ENCODE measurements at places on chromosomes 11 and 22.

DNA sequence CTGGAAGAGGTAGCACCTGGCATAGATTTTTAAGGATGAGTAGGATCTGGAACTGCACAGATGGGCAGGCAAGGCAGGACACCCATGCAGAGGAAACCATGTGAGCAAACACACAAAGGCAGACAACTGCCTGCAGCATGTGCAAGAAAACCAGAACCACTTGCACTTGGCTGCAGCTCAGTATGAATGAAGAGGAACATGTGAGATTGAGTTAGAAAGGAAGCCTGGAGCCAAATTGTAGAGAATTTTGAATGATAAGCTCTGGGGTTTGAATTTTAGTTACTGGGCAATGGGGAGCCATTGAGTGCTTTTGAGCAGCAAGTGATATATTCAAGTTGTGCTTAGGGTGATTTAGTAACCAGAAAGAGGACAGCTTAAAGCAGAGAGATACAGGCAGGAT is 583.4 kb downstream of the SOX6 start:
- no peak for DNase-seq

DNA sequence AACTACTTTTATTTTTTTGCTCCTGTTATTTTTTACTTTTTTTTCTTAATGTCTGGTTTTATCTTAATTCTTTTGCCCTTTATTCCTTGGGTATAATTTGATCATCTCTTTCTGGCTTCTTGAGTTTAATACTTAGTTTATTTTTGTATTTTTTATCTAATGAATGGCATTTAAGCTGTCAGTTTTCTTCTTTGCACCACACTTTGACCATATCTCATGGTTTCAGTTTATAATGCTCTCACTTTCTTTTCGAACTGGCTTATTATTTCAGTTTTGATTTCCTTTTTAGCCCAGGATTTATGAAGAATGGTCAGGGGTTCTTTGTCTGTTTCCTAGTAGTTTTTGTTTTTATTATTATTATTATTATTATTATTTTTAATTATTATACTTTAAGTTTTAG is 48.3 kb downstream of the QSER1 start:
- no peak for DNase-seq

DNA sequence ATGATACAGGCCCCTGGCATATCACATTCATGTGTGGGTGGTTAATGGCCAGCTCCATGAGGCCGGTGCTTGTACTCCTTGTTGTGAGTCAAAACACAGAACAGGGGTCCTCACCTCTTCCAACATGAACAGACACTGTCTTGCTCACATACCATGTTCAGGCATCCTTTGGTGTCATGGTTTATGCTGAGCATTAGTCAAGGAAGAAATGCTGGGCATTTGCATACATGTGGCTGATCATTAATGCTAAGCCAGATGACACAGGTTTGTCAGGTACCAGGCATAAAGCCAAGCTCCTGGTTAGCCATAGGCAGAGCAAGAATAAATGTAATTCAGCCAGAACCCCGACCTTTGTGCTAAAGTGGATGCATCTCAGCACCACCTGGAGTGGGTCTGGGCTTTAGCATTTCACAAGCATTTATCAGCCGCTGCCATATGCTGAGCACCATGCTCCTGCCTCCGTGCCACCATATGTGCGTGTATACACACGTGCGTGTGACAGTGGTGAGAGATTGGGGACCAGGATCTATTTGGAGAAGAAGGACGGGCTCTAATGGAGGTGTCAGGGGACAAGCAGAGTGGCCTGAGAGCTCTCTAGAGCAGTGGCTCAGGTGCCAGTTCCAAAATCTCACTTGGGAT is 55.0 kb downstream of the MICAL2 start:
- DNase-seq = no peak

DNA sequence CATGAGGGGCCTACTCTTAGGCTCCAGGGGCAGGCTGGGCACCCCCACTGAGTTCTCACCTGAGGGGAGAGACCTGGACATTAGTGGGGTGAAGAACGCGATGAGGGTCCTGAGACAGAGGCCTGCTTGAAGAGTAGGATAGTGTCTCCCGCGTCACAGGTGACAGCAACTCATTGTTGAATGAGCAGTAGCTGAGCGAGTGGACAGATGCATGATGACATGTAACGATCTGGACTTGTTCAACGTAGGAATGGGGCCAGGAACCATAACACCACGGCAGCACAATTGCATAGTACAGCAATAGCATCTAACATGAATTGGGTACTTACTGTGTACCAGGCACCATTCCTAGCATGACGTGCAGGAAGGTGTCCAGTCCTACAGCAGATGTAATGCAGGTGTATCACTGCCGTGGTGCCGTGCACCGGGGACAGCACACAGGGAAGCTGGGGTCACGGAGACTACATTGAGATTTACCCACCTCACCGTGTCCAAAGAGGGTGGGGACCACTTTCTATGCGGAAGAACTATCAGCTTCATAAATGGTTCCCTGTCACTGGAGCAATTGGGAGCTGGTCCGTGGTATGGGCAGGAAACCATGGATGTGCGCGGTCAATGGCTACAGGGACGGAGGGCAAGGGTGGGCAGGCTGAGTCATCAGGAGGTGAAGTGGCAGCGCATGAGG is 1019.1 kb downstream of the TBC1D22A start:
- no peak for DNase-seq

- no peak for DNase-seq
Measured at GRCh38 chr11:13046637-13047570, 37.8 kb downstream of the RASSF10 start.

- DNase-seq = no peak
Measured at GRCh38 chr11:133991101-133991500, 34.3 kb upstream of the IGSF9B start.

DNA sequence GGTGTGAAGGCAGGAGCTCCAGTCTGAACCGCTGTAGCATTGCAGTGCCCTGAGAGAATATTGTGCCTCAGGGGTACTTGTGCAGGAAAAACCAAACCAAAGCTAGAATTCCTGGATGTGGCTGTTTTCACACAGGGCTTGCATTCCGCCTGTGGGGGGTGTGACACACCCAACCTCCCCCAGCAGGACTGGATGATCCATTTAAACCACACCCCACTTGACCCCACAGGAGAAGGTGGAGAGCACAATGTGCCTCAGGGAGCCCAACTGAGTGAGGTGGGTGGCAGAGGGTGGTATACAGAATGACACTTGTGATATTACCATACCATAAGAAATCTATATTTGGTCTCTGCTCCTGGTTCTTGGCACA is 66.9 kb upstream of the SLC22A12 start:
- DNase-seq = no peak

DNA sequence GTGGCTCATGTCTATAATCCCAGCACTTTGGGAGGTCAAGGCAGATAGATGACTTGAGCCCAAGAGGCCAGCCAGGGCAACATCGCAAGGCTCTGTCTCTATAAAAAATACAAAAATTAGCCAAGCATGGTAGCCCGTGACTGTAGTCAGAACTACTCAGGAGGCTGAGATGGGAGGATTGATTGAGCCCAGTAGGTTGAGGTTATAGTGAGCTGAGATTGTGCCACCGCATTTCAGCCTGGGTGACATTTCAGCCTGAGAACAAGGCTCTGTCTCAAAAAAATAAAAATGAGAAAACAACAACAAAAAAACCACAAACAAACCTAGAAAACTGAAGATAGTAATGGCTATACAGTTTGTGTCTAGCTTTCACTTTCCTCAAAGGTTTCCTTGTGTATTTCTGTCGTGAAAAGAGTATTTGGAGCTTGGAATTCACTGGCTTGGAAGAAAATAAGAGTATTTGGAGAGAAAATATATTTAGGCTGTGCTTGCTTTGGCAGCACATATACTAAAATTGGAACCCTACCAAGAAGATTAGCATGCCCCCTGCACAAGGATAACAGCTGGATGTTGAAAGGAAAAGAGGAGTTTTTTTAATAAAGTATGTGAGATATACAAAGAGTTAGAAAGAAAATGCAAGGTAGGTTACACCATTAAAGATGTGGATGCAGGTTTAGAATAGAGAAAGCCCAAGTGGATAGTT is 3.9 kb upstream of the BIRC3 start:
- no peak for DNase-seq

DNA sequence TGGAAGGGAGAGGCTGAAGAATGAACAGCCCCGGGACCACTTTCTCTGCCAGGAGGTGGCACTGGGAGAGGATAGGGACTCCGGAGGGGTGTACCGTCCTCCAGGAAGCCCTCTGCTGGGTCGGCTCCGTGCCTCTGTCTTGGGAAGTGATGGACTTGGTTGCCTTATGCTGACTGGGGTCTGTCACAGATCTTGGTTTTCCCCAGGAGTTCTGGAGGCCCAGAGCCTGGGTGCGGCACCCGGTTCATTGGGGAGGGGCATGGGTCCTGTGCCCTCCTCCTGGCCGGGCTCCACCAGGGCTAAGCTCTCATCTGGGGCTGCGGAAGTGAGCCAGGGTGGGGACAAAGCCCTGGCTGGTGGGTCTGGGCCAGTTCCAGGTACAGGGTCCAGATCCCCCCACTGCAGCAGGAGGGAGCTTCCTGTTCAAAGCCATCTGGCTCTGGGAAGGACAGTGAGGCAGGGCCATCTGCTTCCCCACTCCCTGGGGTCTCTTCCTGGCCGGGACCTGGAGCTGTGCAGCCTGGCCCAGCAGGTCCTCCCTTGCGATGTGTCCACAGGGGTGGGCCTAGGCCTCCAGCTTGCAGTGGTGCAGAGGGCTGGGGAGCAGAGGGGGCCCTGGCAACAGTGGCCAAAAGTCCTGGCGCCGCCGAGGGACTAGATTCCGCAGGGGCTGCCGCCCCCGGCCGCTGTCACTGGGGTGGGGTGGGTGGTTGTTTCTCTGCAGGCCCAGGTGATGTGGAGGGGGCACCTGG is 1.1 kb upstream of the AP2A2 start:
- peak; percentile 65 for DNase-seq

GRCh38 chr11:38598418-38598817 is 2000.4 kb upstream of the RAG2 start:
- DNase-seq = no peak

GRCh38 chr11:128948583-128948982 is 5.9 kb upstream of the TP53AIP1 start:
- DNase-seq = no peak

- DNase-seq = no peak
Measured at GRCh38 chr11:108224911-108225786, 2.3 kb downstream of the ATM start.

- DNase-seq = no peak
Measured at GRCh38 chr22:39722501-39722900, 151.9 kb downstream of the CACNA1I start.

DNA sequence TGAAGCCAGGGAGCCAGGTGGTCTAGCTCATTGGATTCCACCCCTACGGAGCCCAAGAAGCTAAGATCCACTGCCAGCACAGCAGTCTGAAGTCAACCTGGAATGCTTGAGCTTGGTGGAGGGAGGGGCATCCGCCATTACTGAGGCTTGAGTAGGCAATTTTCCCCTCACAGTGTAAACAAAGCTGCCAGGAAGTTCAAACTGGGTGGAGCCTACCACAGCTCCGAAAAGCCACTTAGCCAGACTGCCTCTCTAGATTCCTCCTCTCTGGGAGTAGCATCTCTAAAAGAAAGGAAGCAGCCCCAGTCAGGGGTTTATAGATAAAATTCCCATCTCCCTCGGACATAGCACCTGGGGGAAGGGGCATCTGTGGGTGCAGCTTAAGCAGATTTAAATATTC is 620.3 kb downstream of the NELL1 start:
- no peak for DNase-seq

DNA sequence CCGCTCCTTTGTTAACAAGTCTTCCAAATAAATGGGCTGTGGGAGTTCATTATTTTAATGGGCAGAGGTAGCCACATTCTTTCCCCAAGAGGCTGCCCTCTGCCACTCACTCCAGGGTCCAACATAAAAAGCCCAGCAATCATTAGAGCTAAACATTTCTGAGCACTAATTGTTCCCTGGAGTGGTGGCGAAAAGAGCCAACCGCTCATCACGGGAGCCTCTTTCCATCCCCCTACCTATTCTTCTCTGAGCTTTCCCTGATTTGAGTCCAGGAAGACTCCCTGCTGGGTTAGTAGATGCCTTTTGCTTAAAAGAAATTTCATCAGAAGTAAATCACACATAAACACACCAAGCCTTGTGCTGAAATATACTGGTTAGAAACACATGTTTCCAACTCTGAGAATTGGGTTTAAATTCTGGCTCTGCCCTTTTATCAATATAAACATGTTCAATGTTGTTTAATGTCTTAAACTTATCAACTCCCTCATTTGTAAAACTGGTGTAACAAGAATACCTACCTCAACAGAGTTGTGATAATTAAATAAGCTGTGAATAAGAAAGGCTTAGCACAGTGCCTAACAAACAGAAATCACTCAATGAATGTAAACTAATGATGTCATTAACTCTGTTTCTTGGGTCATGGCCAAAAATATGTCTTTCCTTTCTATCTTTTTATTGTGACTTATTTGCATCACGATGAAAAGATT is at the start of gene OR5A2:
TSS of gene OR5A2 (minus strand) at position 53 of the 707 bp plus-strand sequence. CDS start 3,460 bp downstream, outside the sequence.
- DNase-seq = no peak

DNA sequence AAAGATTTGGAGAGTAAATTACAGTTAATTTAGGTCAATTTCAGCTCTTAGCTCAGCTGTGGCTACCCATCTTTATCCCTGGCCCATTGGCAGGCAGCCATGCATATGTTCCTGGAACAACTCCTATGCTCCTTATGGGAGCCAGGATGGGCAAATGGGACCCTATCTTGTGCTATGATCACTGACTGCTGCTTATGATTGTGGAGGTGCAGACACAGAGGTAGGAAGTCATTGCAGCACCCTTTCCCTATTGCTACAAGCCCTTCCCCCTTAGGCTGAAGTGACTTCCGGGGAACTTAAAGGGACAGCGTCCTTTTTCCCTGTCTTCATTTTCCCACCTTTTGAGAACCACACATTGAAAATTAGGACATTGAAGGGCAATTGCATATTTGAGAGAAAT is 112.7 kb downstream of the FCHSD2 start:
- peak; percentile 74 for DNase-seq
